GM03348 (cell line): ENCODE measurements at places on chromosomes 4 and X.

GRCh38 chr4:44668526-44668925 lies 9.7 kb upstream of the GUF1 start:
- DNase-seq, result no peak

DNA sequence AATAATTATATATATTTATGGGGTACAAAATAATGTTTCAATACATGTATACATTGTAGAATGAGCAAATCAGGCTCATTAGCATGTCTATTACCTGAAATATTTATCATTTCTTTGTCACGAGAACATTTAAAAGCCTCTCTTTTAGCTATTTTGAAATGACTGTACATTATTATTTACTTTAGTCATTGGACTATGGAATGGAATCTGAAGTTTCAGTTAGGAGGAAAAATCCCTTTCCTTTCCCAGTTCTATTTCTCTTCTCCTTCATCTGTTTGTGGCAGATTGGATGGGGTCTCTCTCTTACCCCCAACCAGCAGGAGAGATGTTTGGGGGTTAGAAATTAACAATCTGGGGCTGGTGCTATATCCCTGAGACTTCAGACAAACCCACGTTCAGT lies 292.5 kb upstream of the SFRP2 start:
- no peak for DNase-seq

- DNase-seq, result peak; percentile 95
Observed at GRCh38 chr4:41216294-41217019, 2.1 kb upstream of the APBB2 start.

- DNase-seq, result no peak
Observed at GRCh38 chrX:37076983-37077382, 68.8 kb downstream of the FAM47C start.

DNA sequence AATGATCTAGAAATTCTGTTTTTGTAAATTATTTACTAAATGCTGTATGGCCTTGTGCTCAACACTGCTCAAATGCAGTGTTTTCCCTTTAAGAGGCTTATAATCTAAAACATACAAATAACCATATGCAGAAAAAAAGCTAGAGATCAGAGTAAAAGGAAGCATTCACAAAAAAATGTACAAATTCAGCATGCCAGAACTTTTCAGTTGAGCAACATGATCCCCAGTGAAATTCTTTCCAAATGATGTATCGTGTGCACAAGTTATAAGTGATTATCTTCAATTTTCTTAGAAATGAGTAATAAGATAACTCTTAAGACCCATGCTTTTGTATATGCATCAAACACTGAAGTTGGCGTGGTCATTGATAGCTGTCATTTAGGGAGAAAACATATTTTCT lies 5.0 kb downstream of the GPC3 start:
- DNase-seq, result peak; percentile 4

DNA sequence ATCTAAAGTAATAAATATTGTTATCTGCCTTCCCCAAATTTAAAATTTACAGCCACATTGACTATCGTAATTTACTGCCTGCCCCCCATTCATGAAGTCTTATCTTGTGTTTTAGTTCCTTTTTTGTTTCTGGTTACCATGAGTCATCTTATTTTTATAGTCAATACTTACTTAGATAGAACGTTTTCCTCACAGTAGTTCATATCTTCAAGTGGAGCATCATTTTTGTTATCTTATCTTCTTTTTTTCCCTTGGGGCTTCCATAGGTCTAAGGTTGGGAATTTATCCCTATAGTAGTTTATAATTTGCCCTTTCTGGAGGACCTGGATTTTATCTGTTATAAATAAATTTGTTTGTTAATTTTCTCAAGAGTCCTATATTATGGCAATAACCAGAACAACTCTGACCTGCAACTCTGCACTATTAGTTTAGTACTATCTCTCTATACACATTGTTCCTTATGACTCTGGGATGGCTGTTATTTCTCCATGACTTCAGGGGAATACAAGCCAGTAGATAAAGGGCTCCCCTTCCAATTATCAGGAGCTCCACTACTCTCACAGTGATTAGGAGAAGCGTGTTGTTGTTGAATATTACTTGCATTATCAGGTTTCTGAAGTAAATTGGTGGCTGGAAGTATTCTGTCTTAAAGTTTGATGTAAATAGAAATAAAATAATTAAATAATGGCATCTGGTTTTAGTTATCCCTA lies 330.6 kb downstream of the GALNTL6 start:
- DNase-seq, result no peak

- DNase-seq, result no peak
Observed at GRCh38 chr4:123749383-123749782, 352.8 kb downstream of the SPRY1 start.

GRCh38 chrX:38973322-38973721 lies 172.1 kb downstream of the MID1IP1 start:
- no peak for DNase-seq

- no peak for DNase-seq
Observed at GRCh38 chr4:141957416-141957815, 321.0 kb downstream of the IL15 start.

GRCh38 chrX:153802513-153803045 lies 8.1 kb downstream of the SSR4 start:
- no peak for DNase-seq

GRCh38 chrX:9147726-9148125 lies 113.8 kb upstream of the FAM9B start:
- DNase-seq, result no peak

DNA sequence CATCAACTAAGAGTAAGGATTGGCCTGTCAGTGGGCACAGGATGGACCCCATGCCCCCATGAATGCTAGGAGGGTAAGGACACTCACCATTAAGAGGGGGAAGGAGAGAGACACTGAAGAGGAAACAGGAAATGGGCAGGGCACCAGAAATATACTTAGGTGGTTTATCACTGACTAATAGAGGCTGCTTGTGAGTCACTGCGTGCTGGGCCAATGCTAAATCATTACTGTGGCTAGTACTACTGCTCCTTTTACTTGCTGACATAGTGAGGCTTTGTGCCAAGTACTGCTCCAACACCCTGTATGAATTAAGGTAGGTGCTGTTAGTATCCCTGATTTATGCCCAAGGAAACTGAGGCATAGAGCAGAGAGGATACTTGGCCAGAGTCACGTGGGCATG lies 130.4 kb upstream of the FRMPD4 start:
- peak; percentile 51 for DNase-seq
